ENCODE measurements at places on chromosomes 6 and 20.

GRCh38 chr6:159880412-159880975 lies 10.3 kb upstream of the MAS1 start:
- H3K36me3 ChIP-seq: no peaks in the 10 kb centered on the region
- H3K4me1 ChIP-seq: no peaks in the 10 kb centered on the region
- no peak for DNase-seq
- H3K4me3 ChIP-seq: no peak overlapping the region

GRCh38 chr6:116349216-116349615 lies 21.5 kb upstream of the DSE start:
- H3K36me3 ChIP-seq: no peaks in the 10 kb centered on the region
- peaks cover 20% of the 10 kb centered on the region for H3K27me3 ChIP-seq
- H3K27ac ChIP-seq: no peak overlapping the region

DNA sequence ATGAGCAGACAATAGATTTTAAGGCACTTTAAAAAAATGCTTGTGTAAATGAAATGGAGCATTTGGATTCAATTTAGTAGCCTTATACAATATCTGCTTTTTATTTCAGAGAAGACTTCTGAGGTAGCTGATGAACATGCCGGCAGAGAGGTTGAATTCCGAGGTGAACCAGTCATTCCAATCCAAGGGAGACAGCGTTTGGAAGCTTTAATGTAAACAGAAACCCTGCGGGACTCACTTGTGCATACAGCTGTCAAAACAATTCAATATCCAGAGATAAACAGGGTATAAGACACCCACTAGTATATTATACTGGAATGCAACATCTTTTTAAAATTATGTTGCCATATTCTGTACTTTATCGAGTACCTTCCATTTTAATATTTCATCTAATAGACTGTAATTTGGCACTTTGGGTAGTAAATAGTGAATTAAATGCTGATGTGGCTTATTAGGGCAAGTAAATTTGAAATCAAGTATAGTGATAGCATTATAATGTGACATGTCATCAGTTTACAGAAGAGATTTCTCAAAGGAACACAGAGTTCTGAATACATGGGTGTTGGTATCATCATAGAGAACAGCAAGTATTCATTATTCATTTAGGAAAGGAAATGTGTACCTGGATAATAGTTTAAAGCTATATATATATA lies 347.7 kb downstream of the PRKN start:
- H3K4me3 ChIP-seq: no peak overlapping the region
- H3K4me1 ChIP-seq: no peaks in the 10 kb centered on the region
- no peaks in the 10 kb centered on the region for H3K27me3 ChIP-seq
- no peaks in the 10 kb centered on the region for H3K36me3 ChIP-seq
- no peak for DNase-seq

- no peak overlapping the region for H3K27ac ChIP-seq
- no peak overlapping the region for H3K4me3 ChIP-seq
- no peaks in the 10 kb centered on the region for H3K36me3 ChIP-seq
Measured at GRCh38 chr6:45850378-45851033, 165.2 kb downstream of the CLIC5 start.

DNA sequence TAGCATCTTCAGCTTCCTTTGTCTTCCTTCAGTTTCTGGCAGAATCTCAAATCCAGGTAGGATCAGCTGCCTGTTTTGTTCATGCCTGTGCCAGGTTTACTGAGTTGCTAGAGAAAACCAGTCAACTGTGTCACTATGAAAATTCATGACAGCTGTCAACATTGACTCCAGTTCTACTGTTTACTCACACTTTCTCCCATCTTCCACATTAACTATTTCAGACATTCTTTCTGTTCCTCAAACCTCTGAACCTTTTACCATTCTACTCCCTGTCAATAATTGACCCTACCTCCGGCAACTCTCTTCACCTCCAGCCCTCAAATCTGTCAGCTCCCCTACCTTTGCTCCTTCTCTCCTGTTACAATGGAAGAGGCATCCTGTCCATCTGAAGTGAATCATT lies 8.5 kb downstream of the ENPP4 start:
- DNase-seq: no peak
- peaks cover 11% of the 10 kb centered on the region for H3K4me1 ChIP-seq

GRCh38 chr6:37618916-37619590 lies 78.6 kb downstream of the MDGA1 start:
- peaks cover 20% of the 10 kb centered on the region for H3K4me1 ChIP-seq
- H3K27ac ChIP-seq: no peak overlapping the region
- peaks cover 47% of the 10 kb centered on the region for H3K27me3 ChIP-seq
- no peaks in the 10 kb centered on the region for H3K36me3 ChIP-seq
- no peak overlapping the region for H3K4me3 ChIP-seq
- DNase-seq: no peak

DNA sequence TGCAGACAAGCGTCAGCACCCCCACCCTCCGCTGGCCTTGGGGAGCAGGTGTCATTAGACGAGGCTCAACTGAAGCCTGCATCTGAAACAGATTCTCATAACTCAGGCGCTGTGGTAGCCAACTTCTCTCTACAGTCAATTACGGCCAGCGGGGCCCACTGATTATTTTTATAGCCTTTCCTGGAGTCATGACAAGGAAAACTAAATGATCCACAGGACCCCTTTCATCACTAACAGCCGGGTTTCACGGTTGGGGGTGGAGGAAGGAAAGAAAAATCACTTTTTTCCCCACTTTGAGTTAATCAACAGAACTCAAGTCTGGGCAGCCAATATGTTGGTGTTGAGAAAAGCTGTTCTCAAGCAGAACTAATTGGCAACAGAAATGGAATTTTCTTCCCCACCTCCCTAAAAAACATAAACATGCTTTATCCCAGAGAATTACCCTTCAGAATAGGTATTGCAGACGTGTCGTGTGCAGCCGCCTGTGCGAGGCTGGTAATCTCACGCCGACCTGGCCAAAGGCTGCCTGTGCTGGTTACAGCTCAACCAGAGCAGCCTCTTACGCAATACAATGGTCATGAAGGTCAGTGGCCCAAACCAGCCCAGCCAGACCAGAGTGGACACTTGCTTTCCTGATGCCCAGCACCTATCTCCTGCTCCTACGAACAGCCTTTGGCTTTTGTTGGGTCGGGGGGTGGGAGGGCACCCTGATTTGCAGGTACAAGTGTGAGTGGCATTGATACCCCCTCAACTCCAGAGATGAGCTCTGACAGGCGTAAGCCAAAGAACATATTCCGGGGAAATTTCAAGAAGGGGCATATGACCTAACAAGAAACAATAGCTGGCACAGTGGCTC lies 11.0 kb downstream of the RIPOR3 start:
- H3K27me3 ChIP-seq: no peaks in the 10 kb centered on the region
- peaks cover 49% of the 10 kb centered on the region for H3K4me1 ChIP-seq
- peak; percentile 83 for DNase-seq

- H3K36me3 ChIP-seq: no peaks in the 10 kb centered on the region
- peaks cover 3% of the 10 kb centered on the region for H3K27me3 ChIP-seq
- no peaks in the 10 kb centered on the region for H3K4me1 ChIP-seq
- DNase-seq: no peak
- H3K27ac ChIP-seq: no peak overlapping the region
Measured at GRCh38 chr6:228881-229651, 63.2 kb upstream of the DUSP22 start.

DNA sequence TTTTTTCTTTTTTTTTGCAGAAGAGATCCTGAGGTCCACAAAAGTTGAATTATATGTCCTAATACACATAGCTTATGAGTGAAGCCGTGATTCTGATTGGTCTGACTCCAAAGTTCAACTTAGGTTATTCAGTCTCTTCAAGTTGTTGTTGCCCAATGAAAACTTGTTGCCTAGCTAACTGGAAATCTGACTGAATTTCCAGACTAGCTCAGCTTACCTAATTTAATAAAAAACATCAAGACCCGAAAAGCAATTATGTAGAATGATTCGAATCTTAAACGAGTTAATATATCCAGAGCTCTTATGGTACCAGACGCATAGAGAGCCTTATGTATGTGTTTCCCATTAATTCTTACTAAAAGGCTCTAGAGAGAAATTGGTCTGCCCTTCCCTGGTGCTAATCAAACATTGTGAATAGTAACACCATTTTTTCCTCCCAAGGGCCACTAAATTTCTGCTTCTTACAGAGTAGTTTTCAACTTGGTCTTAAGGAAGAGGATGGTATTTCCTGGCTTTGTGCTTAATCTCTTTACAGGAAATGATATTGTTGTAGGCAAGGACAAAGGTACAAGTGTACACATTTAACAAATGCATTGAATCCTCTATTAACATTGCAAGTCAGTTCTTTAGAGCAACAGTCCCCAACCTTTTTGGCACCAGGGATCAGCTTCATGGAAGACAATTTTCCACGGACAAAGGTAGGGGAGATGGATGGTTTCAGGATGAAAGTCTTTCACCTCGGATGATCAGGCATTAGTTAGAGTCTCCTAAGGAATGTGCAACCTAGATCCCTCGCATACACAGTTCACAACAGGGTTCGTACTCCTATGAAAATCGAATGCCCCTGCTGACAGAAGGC lies 107.9 kb downstream of the TSHZ2 start:
- H3K4me3 ChIP-seq: no peak overlapping the region
- H3K4me1 ChIP-seq: peaks cover 11% of the 10 kb centered on the region
- H3K27me3 ChIP-seq: no peaks in the 10 kb centered on the region
- H3K27ac ChIP-seq: no peak overlapping the region

DNA sequence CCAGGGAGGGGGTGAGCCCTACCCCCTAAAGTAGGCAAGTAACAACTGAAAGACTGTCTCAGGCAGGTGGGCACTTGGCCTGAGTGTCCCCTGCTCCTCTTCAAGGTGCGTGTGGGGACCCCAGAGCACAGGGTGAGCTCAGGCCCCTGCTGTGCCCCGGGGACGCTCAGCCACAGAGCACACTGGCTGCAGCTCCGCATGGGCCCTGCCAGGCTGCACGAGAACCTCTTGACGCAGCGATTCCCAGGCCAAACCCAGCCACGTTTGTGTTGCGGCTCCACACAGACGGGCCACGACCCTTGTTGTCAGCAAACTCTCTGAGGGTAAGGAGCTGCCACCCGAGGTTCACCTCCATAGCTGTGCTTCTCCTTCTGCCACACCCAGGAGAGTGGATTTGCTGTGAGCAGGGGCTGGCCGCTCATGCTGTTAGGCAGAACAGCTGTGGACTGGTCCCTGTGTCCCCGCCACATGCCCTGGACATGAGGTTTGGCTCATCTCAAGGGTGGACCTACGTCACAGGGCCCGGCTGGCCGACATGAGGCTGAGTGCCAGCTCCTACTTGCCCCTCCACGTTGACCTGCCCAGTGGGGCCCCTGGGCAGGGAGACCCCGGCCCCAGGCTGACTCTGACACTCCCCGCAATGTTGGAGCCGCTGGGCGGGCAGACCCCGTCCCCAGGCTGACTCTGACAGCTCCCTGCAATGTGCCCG lies 29.7 kb upstream of the GATA5 start:
- peaks cover 3% of the 10 kb centered on the region for H3K36me3 ChIP-seq
- H3K4me3 ChIP-seq: no peak overlapping the region
- peaks cover 16% of the 10 kb centered on the region for H3K27me3 ChIP-seq
- no peak for DNase-seq
- H3K27ac ChIP-seq: no peak overlapping the region

GRCh38 chr6:13762611-13763441 lies 51.2 kb upstream of the RANBP9 start:
- no peak overlapping the region for H3K27ac ChIP-seq
- no peak overlapping the region for H3K4me3 ChIP-seq
- H3K4me1 ChIP-seq: peaks cover 12% of the 10 kb centered on the region
- DNase-seq: no peak

GRCh38 chr6:98824162-98824901 lies 10.0 kb upstream of the POU3F2 start:
- peak overlapping the region; percentile 25 for H3K4me3 ChIP-seq
- peaks cover 85% of the 10 kb centered on the region for H3K27me3 ChIP-seq

- no peaks in the 10 kb centered on the region for H3K27me3 ChIP-seq
- no peak overlapping the region for H3K27ac ChIP-seq
- no peaks in the 10 kb centered on the region for H3K4me1 ChIP-seq
- no peak for DNase-seq
Measured at GRCh38 chr6:5832668-5833067, 174.1 kb downstream of the NRN1 start.

- no peak for DNase-seq
- no peak overlapping the region for H3K4me3 ChIP-seq
- H3K27ac ChIP-seq: no peak overlapping the region
- no peaks in the 10 kb centered on the region for H3K4me1 ChIP-seq
- no peaks in the 10 kb centered on the region for H3K36me3 ChIP-seq
Measured at GRCh38 chr6:136347847-136348246, 58.2 kb upstream of the BCLAF1 start.

DNA sequence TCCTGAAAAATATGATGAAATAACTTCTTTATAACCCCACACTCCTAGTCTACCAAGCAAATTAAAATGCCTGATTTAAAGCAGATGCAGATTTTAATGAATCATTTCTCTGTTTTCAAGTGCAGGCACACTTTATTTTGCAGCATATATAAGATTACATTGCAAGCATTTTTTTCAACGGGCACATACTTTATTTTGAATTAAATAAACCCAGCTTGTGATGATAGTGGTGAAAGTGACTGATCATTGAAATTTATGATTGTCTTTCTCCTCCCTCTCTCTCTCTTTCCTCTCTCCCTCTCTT lies 12.2 kb upstream of the MOXD1 start:
- peaks cover 12% of the 10 kb centered on the region for H3K4me1 ChIP-seq
- H3K36me3 ChIP-seq: no peaks in the 10 kb centered on the region
- DNase-seq: no peak
- H3K4me3 ChIP-seq: no peak overlapping the region
- no peaks in the 10 kb centered on the region for H3K27me3 ChIP-seq

- no peak for DNase-seq
- H3K36me3 ChIP-seq: peaks cover 13% of the 10 kb centered on the region
- H3K27me3 ChIP-seq: no peaks in the 10 kb centered on the region
- H3K4me3 ChIP-seq: no peak overlapping the region
- H3K4me1 ChIP-seq: no peaks in the 10 kb centered on the region
- no peak overlapping the region for H3K27ac ChIP-seq
Measured at GRCh38 chr20:37697314-37697713, 3.5 kb downstream of the CTNNBL1 start.

- peaks cover 25% of the 10 kb centered on the region for H3K4me1 ChIP-seq
- no peak overlapping the region for H3K27ac ChIP-seq
Measured at GRCh38 chr20:49892817-49893216, 22.5 kb downstream of the SPATA2 start.

DNA sequence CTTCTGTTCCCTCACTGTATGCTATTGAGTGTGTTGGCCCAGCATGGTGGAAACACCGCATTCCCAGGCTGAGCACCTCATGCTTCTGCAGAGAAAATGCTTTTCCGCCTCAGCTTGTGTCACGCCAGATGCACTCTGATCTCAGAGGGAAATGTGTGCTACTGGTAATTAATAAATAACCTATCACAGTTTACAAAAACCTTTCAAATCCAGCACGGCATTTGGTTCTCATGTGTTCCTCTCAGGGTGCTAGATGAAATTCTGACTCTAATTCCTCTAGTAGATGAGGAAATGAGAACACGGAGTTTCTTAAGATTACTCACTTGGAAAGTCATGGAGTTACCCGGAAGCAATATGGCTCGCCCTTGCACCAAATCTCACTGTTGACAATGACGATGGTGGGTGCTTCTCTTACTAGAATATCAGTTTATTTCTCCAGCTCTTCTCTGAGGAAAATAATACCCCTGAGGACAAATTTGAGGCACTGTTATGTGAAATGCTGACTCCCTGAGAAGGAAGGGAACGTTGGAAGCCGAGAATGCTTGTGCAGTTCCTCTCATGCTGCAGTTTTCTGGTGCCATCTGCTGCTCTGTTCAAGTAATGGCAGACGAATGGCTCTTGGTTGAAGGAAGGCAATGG lies 116.6 kb downstream of the RNF144B start:
- peak overlapping the region; percentile 20 for H3K27ac ChIP-seq
- peak overlapping the region; percentile 30 for H3K4me3 ChIP-seq
- DNase-seq: peak; percentile 52

GRCh38 chr6:36852481-36853147 lies 13.4 kb upstream of the CPNE5 start:
- no peaks in the 10 kb centered on the region for H3K27me3 ChIP-seq
- no peak overlapping the region for H3K4me3 ChIP-seq
- H3K4me1 ChIP-seq: peaks cover 41% of the 10 kb centered on the region

Measured in Calu3 (cell line).